ENCODE measurements at places on chromosomes 4 and X. TPM values are rescaled to one million over a fixed set of nuclear protein-coding genes. Genes with fewer than 3 reads are reported as not detected.

Gene SULT1B1
- polyA plus RNA-seq: 0.72 TPM

DNA sequence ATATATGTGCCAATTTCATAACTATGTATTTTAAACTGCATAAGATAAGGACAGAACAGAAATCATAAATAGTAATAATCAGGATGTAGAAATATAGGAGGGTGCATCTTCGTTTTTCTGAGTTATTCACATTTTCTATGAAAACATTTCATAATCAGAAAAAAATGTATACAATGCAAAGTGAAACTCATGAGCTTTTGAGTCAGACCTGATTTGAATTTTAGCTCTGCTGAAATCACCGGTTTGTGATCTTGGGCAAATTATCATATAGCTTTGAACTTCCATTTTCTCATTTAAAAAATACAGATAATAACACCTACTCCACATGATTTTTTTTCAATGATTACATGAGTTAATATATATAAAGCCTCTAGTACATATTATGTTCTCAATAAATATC is 106.9 kb downstream of the KDR start:
- no peak for DNase-seq

DNA sequence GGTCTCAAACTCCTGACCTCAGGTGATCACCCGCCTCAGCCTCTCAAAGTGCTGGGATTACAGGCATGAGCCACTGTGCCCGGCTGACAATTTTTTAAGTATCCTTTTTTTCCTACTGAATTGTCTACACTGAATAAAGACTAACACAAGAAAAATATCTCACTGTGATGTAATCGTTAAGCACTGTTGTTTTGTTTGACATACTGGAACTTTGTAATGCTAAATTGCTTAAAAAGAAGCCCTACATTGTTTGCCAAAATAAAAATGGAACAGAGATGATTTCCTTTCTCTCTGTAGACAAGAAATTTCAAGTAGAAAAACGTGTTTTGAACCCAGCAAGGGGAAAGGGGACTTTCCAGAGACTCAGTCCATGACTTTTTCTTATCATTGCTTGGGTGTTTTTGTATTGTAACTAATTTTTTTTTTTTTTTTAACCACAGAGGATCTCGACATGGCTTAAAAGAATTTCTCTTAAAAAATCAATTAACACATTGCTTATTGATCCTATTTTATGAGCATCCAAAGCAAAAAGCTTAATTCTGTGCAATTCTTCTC is 74.9 kb downstream of the TMEM156 start:
- DNase-seq: no peak

Gene SMR3B
- polyA plus RNA-seq: not detected

- no peak for DNase-seq
Observed at GRCh38 chr4:1767770-1768366, 25.2 kb upstream of the FGFR3 start.

- no peak for DNase-seq
Observed at GRCh38 chrX:1577845-1578244, 13.6 kb upstream of the AKAP17A start.

GRCh38 chr4:22515888-22516541 is at the start of gene ADGRA3:
TSS of gene ADGRA3 (minus strand) at chr4:22516066. CDS start at chr4:22515784, 282 bp downstream.
- peak; percentile 51 for DNase-seq

DNA sequence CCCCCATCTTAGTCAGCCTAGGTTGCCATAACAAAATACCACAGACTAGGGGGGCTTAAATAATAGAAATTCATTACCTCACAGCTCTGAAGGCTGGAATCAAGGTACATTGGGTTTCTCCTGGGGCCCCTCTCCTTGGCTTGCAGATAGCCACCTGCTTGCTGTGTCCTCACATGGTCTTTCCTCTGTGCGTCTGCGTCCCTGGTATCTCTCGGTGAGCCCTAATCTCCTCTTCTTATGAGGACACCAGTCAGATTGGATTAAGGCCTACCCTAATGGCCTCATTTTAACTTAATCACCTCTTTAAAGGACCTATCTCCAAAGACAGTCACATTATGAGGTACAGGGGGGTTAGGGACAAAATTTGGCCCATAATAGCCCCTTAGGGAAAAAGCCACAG is 98.0 kb downstream of the SH3KBP1 start:
- DNase-seq: no peak

DNA sequence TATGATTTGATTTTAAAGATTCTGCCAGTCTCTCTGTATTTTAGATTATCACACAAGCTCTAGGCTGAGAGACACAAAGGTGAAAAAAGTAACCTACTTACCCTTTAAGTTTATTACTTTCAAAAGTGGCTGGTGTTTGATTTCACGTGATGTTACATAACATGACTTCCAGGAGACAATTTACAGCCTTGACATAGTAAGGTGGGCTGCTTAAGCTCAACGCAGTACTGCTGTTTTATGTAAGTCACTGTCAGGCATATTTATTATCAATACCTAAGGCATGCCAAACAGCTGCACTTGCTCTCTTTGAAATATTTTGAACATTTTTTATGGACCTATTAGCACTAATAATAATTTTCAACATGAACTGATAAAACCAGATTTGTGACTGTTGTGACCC is 451.5 kb upstream of the FAM241A start:
- no peak for DNase-seq

Gene NHS
- polyA plus RNA-seq: 22.7 TPM

DNA sequence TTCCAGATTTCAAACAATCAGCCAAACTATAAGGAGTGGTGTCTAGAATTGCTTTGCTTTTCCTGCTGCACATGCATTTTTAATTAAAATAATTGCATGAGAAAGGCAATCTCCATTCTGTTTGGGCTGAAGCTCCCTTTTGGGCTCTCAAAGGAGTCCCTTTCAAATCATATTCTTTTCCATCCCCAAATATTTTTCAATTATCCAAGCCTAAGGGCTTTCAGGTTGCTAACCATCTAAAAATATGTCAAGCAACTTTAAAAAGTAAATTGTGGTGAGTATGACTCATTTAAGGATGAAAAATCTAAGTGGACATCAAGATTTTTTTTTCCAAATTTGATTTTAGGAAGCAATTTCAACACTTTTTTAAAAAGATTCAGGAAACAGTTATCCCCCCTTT is 28.4 kb downstream of the PIR start:
- DNase-seq: no peak

GRCh38 chr4:145001635-145002034 is 96.4 kb downstream of the ANAPC10 start:
- DNase-seq: no peak

Gene ADGRG2
- 20.0 TPM for polyA plus RNA-seq

DNA sequence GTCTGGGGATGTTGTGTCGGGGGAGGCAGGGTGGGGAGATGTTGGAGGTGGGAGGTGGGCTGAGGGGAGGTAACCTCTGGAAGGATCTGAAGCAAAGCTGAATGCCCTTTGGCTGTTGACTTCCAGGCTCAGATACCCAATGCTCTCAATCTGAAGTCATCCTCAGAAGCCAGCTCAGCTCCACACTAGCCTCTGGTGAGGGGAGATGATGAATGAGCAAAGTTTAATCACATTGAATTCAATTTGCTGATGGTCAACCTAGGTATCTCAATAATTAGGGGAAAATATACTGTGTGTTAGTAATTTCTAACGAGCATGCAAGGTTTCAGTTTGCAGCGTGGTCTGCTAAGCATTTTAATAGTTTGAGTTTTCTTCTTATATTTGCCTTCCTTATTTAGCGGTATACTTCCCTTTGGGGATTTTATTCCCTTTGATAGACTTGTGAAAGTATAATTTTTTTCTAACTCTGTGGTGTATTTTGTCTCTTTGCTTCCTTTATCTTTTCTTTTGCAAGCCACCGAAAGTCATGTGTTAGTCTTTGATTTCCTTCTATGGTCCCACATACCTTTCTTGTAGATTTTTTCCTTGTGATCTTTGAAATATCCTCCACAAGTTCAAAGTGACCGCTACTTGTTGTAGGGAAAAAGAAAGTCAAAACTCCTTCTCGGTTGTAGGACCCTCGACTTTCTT is 146.3 kb upstream of the LEF1 start:
- no peak for DNase-seq

Gene MRFAP1
- 466 TPM for polyA plus RNA-seq

- DNase-seq: no peak
Observed at GRCh38 chrX:40931921-40932320, 153.3 kb upstream of the USP9X start.

Gene FAM47E
- polyA plus RNA-seq: 7.8 TPM

GRCh38 chrX:25599061-25599460 is 539.1 kb upstream of the MAGEB18 start:
- DNase-seq: no peak

DNA sequence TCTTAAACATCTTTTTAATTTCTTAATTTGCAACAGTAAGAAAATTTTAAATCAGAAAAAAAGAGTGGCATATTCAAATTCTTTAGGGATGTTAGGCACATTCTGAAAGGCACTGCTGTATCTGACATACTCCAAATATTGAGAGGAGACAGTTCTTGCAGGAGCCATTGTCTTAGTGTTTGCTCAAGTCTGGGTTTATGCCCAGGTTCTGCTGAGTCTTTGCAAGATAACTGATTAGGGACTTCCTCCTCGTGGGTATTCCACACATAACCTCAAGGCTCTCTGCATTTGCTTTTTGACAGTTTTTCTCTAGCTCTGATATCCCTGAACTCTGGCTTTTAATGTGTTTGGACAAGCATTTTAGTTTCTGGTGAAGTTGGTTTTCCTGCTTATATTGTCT is 52.6 kb downstream of the RPS3A start:
- no peak for DNase-seq

GRCh38 chrX:38102875-38103274 is 96.5 kb downstream of the SYTL5 start:
- DNase-seq: no peak

- no peak for DNase-seq
Observed at GRCh38 chrX:78619834-78620233, 39.3 kb downstream of the RTL3 start.

DNA sequence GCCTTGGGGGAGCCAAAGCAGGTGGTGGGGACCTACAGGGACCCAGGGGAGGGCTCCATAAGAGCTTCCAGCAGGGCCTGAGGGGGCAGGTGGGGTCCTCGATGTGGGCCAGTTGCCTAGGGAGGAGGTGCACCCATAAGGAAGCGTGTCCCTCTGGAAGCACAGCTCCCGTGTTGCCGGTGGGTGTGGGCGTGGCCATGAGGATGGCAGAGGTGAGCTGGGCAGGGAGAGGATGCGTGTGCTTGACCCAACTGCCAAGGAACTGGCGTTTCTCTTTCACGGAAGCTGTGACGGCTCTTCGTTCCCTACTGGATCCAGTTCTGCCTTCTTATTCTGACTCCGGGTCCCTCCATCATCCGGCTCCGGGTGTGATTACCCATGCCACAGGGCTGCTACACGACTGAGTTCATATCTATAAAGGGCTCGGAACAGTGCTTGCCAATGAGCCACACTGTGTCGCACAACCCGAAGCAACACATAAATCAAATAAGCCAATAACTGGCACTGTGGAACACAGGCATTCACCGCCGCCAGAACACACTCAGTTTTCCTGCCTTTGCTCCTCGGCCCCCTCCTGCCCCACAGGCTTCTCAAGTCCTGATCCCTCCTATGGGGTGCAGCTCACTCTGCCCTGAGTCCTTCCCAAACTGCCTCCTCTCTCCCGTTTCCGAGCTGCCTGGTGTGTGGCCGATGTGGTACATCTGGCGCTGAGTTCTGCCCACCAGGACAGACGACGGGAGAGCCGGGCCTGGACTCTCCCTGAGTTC is 35.5 kb downstream of the RNF212 start:
- DNase-seq: no peak

Gene PCDH19
- 1.8 TPM for polyA plus RNA-seq

- no peak for DNase-seq
Observed at GRCh38 chr4:153465140-153465539, 1.0 kb upstream of the TMEM131L start.

Gene ERAS
- polyA plus RNA-seq: 0.36 TPM

GRCh38 chr4:93407493-93408275 is 420.9 kb upstream of the ATOH1 start:
- no peak for DNase-seq

- DNase-seq: no peak
Observed at GRCh38 chr4:101599620-101600019, 190.9 kb upstream of the BANK1 start.

- DNase-seq: no peak
Observed at GRCh38 chr4:127732623-127733328, 2.6 kb downstream of the SLC25A31 start.

Gene GC
- 0.27 TPM for polyA plus RNA-seq

DNA sequence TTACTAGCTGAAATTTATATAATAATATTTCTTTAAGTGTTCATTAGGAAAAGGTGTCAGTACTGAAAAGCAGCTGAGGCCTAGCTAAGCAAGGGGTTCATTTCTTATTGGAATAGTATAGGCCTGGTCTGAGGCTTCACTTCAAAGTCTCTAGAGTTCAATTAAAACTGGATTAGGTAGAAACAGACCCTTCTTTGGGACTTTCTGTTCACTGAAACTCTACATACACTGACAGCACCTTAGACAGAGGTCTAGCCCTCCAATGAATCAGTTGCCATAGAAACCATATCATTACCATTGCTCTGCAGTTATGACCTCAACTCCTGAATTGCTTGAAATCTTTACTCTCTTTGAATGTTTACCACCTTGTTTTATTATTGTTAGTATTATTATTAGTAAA is 86.4 kb upstream of the MAB21L2 start:
- no peak for DNase-seq

Gene SPANXC
- not detected for polyA plus RNA-seq

DNA sequence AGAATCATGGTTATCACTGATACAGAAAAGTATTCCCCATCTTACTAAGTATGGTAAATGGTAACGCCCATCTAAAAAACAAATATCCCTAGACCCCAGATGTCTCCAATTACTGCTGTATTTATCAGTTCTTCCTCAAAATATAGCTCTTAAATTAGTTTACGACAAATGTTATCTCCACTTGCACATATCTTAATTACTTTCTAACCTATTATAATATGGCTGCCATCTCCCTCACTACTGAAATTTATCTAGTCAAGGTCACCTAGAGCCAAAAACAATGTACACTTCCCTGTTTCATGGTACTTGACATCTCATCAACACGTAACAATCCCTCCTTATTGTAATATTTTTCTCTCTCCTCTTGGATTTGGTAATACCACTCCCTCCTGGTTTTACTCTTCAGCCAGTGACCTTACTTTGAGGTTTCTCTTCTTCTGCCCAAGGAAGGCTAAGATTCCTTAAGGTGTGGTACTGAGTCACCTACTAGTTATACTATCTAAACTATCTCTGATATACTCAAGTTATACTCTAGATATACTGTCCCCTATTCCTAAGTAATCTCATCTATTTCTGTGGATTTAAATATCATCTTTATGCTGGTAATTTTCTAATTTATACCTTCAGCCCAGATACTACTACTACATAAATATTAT is 8.6 kb downstream of the LCORL start:
- DNase-seq: no peak

Gene RHOH
- 0.61 TPM for polyA plus RNA-seq

Gene RADX
- polyA plus RNA-seq: 5.6 TPM

GRCh38 chrX:40090050-40090804 is 7.5 kb downstream of the BCOR start:
- no peak for DNase-seq

- DNase-seq: no peak
Observed at GRCh38 chrX:41664375-41664901, 24.3 kb upstream of the GPR34 start.

- no peak for DNase-seq
Observed at GRCh38 chr4:177419434-177419833, 22.8 kb downstream of the AGA start.
